NCI-H510A (cell line): ENCODE measurements at places on chromosomes 1 and 21.

DNA sequence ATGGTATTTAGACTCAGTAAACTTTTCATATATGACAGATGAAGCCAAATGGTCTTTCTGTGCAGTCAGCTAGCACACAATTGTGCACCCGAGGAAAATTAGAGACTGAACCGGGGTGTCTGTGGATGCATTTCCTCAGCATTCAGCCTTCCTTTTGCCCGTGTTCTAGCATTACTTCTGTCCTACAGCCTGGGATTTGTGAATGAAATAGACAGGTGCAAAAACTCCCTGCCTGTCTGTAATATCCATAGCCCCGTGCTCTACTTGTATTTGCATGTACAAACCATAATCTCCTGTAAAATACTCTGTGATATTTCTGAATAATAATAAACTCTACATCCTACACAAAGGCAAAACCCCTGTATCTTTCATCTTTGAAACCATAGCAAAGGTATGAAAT is 64.8 kb upstream of the LGALS8 start:
- no peak for DNase-seq

- no peak for DNase-seq
These were observed 8.0 kb upstream of the FAM20B start for GRCh38 chr1:179017383-179018326.

DNA sequence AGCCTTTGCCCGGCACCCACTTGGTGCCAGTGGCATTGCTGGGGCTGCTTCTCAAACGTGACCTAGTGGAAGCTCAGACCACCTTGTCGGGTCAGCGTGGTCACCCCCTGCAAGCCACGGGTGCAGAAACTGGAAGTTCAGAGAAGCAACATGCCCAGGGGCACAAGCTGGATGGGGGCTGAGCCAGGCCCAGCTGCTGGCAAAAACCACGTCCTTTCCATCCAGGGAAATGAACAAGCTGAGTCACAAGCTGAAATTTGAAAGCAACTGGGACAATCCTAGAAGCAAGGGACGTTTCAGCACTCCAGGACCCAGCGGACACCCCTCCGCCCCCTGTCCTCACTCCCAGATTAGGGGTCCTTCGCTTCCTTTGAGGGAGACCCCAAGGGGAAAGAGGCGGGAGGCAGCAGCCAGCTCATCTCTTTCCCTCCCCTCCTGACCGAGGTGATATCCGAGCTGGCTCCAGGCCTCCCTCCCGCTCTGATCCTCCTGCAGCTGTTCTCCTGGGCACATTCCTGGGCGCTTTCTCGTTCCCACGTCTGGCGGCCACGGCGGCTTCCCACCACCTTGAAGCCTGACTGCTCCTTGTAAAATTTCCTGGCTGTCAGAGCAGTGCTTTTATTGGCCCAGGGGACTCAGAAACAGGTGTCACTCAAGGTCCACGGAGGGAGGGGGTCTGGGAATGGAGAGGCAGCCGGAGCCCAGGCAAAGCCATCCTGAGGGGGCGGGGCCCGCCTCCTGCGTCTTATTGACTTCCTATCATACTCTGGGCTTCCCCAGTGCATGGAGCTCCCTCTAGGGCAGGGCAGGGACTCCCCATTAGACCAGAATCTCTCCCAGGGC is 62.8 kb downstream of the PAX7 start:
- DNase-seq, result no peak

DNA sequence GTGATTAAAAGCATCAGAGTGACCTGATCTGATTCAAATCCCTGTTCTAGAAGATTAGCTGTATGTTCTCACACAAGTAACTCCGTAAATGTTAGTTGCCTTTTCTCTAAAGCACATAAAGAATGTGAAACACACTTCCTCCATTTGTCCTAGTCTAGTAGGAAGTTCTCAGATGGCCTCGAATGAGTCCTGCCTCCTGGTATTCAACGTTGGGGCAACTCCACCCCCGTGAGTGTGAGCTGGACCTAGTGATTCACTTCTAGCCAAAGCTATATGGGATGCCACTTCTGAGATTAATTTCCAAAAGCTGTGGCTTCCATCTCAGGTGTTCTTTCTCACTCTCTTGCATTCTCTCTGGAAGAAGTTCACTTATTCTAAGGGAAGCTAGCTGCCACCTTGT is 267.6 kb downstream of the GPATCH2 start:
- DNase-seq, result no peak

DNA sequence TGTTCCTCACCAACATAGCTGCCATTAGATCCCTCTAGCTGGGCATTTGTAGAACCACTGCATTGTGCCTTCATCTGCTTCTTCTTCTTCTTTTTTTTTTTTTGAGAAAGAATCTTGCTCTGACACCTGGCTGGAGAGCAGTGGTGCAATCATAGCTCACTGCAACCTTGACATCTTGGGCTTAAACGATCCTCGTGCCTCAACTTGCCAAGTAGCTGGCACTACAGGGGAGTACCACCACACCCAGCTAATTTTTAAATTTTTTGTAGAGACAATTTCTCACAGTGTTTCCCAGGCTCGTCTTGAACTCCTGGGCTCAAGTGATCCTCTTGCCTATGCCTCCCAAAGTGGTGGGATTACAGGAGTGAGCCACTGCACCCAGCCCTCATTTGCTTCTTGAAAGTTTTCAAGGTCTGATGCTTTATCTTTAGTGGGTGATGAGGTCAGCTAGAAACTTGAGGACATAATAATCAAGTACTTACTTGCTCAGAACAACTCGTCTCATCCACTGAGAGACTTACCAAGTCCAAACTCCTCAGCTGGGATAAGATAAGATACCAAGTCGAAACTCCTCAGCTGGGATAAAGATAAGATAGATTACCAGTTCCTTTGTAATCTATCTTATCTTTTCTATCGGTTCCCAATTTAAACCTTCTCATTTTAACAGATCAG is 71.5 kb downstream of the MACF1 start:
- no peak for DNase-seq

DNA sequence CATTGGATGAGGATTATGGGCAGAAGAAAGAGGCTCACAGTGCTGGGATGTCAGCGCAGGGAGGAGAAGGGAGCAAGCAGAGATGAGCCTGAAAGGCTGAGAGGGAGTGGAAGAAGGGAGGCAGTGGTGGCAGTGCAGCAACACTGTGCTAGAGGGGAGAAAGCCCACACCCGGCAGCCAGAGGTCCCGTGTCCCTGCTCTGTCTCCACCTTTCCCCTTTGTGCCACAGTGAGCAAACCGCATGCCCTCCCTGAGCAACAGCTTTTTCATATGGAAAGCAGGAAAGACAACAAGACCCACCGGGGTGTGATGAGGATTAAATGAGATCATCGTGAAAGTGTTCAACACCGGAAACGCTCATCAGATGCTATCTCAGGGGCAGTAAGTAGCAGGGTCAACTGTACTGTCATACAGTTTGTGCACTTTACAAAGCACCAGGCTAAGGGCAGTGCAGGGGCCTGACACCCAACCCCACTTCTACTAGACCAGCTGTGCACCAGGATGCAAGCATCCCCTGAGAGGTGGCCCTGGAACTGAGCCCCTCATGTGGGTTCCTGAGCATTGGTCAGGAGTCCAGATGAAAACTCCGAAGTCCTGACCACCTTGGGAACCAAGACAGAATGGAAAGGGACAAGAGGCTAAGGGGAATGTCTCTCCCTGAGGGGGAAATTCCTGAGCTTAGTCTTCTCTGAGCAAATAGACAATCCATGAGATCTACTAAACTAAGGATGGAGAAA is 9.1 kb downstream of the NHLH1 start:
- no peak for DNase-seq

GRCh38 chr1:208058756-208059155 is 147.8 kb upstream of the CD34 start:
- no peak for DNase-seq

DNA sequence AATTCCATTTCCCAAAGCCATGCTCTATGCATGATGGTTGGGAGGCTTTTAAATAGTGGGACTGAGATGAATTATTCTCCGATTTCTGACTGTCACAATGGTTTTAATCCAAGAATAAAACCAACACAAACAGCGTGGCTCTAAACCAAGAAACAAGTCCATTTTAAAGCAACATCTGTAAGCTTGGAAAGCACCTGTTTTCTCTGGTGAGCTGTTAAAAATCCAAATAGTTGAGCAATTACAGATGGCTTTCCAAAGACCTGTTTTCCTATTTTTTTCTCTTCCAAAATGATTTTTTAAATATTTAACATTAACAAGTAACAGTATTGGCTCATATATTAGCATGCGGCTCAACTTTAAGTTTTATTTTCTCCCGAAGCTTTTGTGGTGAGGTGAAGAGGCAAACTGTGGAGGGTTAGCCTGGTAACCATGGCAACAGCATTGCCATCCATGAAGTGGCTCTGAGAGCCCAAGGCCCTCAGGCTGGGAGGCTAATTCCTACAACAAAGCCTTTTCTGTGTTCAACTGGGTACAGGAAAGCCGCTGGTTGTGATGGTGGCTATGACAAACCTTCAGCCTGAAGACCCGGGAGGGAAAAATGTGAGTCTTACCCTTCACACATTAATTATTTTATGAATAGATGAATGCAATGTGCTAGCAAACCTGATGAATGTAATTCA is 56.7 kb upstream of the B3GALT5 start:
- DNase-seq, result no peak

DNA sequence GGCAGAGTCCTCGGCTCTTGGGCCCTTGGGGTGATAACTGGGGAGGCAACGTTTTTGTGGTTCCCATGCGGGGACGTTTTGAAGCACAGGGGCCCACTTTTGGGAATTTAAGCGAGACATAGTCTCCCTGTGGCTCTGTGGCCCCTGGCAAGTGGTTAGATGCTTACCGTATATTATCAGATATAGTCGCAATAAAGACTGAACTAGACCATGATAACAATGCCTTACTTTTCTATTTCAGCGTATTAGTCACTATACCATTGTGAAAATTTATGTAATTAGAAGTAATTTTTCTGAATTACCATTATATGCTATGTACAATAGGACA is 538 bp upstream of the RCAN1 start:
- no peak for DNase-seq

- DNase-seq, result no peak
These were observed 3.2 kb upstream of the DISP3 start for GRCh38 chr1:11475748-11476147.

GRCh38 chr1:15346346-15347030 is 63.2 kb upstream of the EFHD2 start:
- no peak for DNase-seq

DNA sequence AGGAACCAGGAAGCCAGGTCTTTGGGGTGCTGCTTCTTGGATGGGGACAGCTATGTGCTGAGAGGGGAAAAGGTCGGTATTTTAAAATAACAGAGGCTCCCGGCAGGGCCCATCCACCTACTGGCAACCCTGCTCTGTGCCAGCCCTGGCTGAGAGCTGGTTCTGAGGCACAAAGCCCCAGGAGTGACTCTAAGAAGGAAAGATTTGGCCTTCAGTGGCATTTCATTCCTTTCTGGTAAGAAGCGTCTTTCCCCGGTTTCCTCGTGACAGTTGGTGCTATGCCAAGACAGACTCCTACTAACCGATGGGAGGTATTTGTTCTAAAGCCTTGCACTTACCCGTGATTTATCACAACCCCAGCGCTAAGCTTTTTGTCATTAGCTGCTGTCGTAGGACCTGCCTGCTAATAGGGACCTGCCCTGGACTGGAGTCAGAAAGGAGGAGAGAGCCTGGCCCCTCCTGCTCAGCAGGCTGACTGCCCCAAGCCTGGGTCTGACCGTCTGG is 123.1 kb upstream of the ADAR start:
- DNase-seq, result no peak

DNA sequence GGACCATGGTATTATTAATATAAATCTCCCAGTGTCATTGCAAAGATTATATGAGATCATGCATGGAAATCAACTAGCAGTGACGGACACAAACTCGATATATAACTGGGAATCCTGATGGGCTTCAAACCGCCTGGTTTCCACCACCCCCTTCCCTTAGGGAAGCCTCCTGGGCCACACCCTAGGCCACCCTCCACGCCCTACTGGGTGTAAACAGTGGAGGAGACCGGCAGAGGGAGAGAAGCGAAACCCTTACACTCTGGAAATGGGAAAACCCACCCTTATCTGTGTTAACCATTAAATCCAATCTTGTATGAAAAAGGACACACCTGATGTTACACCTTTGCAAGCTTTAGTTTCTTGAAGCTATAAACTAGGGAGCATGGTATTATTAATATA is 595 bp upstream of the ZNHIT6 start:
- no peak for DNase-seq

DNA sequence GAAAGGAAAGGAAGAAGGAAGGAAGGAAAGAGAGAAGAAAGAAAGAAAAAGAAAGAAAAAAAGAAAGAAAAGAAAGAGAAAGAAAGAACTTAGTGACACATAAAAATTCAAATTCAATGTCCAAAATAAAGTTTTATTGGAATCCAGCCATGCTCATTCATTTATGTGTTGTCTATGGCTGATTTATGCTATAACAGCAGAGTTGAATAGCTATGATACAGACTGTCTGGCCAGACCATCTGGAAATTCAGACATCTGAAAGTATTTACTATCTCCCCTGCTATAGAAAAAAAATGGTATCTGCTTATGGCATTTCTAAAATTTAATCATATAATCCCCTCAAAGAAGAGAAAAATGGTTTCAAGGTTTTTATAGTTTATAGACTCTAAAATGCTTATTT is 79.4 kb upstream of the RRP15 start:
- DNase-seq, result no peak

DNA sequence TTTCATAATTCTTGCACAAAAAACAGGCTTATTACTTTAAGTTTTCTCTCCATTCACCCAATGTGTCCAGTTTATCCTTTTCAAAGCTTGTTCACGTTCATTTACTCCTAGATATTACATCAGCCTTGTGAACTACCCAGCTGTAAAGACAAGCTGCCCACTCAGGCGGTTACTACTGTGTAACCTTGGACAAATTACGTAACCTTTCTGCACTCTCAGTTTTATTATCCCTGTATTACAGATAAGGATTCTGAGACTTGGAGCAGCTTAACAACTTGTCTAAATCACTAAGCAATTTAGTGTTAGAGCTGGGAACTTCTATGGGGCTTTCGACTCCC is 20.5 kb upstream of the LPAR3 start:
- DNase-seq, result peak; percentile 19

DNA sequence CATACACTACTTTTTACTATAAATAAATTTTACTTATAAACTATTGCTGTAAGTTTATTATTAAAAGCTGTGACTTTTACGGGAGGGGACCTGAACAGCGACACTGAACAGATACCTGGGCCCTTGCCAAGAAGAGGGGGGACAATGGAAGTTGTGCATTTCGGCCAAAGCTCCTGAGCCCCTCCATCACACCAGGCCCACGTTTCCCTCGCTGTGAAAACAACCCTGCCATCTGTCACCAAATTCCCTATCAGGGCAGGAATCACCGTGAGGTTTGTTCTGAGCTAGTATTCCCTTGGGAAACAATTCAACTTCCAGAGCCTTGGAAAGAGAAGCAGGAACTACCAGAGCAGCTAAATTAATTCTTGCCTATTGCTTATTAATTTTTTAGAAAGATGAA is 37.0 kb downstream of the VTCN1 start:
- DNase-seq, result no peak

GRCh38 chr1:54838565-54839180 is 37.5 kb upstream of the TTC22 start:
- DNase-seq, result no peak

- DNase-seq, result no peak
These were observed 2.2 kb upstream of the USP24 start for GRCh38 chr1:55217226-55217986.
